ENCODE measurements at places on chromosomes 5 and 9.

DNA sequence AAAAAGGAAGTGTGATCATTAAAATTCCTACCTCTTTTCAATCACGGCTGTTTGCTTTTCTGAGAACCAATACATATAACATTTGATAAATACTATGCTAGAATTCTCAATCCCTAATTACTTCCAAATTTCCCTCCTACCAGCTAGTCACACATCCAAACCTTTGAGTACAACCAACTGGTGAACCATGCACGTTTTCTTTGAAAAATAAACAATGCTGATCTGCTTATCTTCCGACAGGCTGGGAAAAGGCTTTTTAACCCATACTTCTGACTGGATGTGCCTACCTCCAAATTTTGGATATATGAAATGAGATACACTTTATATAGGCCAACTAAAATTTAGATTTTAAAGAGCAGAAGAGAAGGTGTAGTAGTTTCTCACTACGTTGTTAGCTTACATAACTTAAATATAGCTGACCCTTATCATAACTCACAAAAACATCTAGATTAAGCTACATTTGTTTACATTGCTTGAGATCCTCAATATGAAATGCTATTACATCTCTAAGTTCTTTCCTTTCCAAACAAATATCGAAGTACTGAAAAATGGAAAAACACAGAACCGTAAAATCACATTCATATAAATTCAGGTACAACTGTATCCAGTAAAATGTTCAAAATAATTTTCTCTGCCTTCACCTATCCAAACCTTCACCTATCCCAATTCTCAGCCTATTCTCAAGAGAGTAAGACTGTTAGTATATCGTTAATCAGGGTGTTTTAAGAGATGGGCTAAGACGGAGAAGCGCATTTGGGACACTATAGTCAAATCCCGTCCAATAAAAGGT lies 2.1 kb downstream of the NR3C1 start:
- no peak for DNase-seq

- no peak for DNase-seq
Measured at GRCh38 chr5:5374009-5374715, 48.3 kb upstream of the ICE1 start.

DNA sequence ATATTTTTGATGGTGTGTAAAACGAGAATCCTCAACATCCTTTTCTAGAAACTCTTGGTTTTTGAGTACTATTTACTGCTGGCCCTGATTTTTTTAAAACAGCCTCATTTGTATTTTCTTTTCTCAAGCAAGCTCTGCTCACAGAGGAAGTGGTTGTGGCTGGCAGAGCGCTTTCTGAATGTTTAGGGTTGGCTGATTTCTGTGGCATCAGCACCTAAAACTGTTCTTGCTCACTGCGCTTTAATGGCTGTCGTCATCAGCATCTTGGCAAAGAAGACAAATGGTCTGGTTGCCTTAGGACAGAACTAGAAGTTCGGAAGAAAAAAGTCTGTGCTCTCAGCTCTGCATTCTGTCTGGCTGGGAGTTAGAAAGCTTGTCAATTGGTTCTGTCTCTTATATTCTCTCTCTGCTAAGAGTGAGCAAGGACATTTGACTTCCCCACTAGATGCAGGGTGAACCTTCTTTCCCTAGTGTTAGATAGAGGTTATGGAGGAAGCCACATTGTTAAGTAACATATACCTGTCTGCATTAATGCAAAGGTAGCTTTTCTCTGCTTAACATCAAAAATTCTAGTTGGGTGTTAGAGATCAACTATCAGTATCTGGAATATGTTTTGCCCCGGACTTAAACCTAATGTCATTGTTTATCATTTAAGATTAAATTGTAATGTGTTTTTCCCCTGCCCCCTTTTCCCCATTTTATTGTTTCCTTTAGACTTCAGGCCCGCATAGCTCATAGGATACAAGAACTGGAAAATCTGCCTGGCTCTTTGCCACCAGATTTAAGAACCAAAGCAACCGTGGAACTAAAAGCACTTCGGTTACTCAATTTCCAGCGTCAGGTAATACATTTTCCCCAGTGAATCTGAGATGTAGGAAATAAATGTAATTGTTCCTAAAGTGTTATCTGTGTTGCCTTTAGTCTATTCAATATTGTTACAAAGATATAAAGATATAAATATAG lies 39.0 kb downstream of the SMARCA2 start:
- peak; percentile 76 for DNase-seq

- no peak for DNase-seq
Measured at GRCh38 chr5:1101961-1102713, 9.7 kb downstream of the SLC12A7 start.

DNA sequence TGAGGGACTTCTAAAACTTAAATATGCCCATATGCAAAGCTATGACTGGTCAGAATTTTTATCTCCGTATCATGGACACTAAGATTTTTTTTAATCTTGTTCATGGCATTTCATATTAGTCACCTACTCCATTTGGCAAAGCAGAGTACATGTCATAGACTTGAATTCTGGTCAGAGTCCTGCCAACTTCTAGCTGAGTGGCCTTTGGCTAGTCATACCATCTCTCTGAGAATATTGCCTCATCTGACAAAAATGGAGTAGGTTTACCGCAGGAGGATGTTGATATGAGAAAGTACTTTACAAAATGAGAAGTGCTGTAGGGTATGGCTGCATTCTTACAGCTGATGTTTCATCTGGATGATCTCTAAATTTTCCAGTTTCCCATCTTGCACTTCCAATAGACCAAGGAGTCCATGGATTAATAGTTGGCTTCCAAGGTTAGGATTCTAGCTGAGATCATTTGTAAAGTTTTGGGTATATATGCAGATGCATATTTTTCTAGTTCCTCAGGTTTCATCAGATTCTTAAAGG lies 150.8 kb upstream of the NR3C1 start:
- DNase-seq, result no peak

- no peak for DNase-seq
Measured at GRCh38 chr5:92704590-92704989, 876.4 kb downstream of the NR2F1-AS1 start.

GRCh38 chr9:18146329-18146728 lies 327.6 kb upstream of the ADAMTSL1 start:
- no peak for DNase-seq

DNA sequence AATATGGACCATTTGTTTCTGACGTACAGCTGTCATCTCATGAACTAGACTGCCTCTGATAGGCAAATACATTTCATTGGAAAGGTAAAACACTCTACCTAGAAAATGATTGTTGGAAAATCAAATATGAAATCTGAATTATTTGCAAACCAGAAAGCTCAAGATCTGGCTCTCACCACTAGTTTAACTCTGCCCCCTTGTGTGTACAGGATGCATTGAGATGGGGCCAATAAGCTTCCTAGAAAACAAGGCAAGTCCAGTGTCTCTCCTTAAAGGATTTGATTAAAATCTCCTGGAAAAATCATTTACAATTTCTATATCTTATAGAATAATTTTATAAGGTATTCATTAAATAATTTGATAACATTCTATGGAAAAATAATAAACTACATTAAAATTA lies 311.9 kb upstream of the ANKH start:
- DNase-seq, result peak; percentile 6

DNA sequence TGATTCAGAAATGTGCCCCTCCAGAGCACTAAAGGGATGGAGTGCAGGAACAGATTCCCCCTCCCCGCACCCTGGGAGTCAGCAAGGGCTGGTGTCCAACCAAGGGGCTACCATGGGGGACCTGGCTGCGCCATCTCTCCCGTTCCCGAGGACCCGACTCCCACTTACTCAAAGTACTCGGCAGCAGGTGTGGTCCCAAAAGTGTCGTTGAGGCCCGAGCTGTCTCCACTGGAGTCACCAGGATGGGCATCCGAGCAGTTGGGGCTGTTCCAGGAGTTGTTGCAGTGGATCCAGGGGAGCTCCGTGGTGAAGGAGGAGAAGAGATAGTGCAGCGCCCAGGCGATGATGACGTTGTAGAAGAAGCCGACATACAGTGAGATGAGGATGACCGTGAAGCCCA lies 12.9 kb downstream of the SLC6A3 start:
- DNase-seq, result no peak

- no peak for DNase-seq
Measured at GRCh38 chr9:14318934-14319580, 5.1 kb upstream of the NFIB start.

GRCh38 chr5:144142139-144142823 lies 28.2 kb downstream of the YIPF5 start:
- DNase-seq, result peak; percentile 89

DNA sequence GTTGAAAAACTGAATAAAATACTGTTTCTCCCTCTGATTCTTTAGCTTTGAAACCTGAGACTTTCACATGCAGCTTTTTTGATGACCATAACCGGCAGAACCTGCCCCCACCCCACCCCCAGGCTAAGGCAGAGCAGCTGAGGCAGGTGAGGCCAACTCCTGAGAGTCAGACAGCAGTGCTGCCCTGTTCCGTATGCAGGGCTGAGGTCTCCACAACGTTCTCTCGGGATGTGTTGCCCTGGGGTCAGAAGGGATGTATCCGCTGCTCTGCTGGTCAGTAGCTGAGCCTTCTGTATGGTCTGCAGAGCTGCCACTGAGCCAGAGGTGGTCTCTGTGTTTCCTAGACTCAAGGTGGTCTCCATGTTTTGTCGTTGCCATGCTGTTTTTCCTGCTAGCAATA lies 190.5 kb downstream of the AOPEP start:
- no peak for DNase-seq

GRCh38 chr5:149367249-149367971 lies 9.6 kb downstream of the PCYOX1L start:
- no peak for DNase-seq

GRCh38 chr5:122083535-122083934 lies 5.5 kb upstream of the LOX start:
- no peak for DNase-seq

DNA sequence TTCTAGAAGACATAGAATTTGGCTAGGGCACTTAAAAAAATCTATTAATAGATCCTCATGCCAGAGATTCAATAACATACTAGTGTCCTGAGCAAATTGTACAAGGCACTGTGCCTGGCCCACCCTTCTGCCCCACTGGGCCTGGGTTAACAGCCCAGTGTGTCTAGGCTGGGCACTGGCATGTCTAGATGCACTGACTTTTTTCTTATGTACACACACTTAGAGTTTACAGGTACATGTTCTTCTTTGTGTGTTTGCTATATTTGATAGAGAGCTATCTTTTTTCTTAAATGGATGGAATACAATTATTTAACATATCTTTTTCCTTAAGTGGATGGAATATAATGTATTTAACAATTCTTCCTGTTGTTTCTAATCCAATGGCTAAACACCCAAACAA lies 241.5 kb downstream of the AUH start:
- DNase-seq, result no peak

- DNase-seq, result no peak
Measured at GRCh38 chr5:73230264-73231245, 57.6 kb downstream of the TMEM174 start.

DNA sequence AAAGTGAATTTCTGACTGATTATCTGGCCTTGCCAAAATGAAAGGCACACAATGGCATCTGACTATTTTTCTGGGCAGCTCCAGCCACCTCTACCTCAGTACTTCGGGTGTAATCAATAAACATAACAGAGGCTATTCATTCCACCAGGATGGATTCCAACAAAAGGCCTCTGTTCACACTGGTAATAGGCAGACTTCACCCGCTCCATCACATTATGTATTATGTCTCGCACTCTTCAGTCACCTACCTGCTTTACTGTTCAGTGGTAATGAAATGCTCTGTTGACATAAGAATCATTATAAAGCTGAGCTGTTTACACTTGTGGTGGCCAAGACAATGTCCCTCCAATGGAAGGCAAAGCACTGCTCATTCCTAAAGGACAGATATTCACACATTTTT lies 1333.7 kb upstream of the WWC1 start:
- DNase-seq, result no peak

GRCh38 chr5:135211791-135212190 lies 177.8 kb upstream of the PITX1 start:
- no peak for DNase-seq

DNA sequence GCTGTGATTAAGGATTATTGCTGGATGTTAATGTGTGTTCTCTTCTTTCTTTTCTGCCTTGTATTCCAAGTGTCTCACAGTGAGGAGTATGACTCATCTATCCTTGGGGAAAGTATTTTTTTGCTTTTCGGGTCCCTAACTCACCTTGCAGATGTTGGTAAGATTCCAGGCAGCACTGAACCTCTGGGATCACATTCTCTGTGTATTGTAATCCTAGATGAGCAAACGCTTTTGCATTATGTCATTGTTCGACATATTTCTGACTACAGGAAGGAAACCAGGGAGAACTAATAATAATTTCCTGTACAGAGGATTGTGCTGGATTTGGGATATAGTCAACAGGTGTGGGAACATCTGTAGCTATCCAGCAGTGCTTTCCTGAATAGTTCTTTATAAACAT lies 246.1 kb upstream of the TUT7 start:
- DNase-seq, result no peak

GRCh38 chr9:127535834-127536233 lies 76.2 kb upstream of the STXBP1 start:
- DNase-seq, result no peak

- no peak for DNase-seq
Measured at GRCh38 chr5:78593465-78593864, 55.1 kb downstream of the LHFPL2 start.

- DNase-seq, result no peak
Measured at GRCh38 chr9:129836311-129837007, 1.2 kb downstream of the USP20 start.

GRCh38 chr5:120803282-120803681 lies 339.2 kb downstream of the PRR16 start:
- no peak for DNase-seq

GRCh38 chr5:42026446-42026845 lies 101.4 kb downstream of the FBXO4 start:
- DNase-seq, result no peak

- no peak for DNase-seq
Measured at GRCh38 chr9:87080512-87081264, 133.4 kb upstream of the GAS1 start.

GRCh38 chr9:116935149-116935897 lies 248.2 kb downstream of the TRIM32 start:
- DNase-seq, result no peak

DNA sequence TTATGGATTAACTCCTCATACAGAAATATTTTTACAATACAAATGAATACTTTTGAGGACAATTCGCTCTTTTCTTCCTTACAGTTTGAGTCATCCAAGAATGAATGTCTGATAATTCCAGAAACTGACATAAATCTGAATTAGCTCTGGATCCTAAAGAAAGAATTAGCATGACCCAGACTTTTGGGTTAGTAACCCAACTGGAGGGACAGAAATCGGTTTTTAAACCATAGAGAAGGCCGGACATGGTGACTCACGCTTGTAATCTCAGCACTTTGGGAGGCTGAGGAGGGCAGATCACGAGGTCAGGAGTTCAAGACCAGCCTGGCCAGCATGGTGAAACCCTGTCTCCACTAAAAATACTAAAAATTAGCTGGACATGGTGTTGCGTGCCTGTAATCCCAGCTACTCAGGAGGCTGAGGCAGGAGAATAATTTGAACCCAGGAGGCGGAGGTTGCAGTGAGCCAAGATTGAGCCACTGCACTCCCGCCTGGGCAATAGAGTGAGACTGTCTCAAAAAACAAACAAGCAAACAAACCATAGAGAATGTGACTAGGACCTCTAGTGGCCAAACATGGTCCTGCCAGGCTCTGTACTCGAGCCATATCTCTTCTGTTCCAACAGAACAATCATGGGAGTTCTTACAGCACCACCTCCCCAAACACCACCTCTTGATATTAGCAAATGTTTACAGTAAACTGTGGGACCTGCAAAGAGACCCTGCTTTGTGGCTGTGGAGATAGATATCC lies 44.8 kb downstream of the LURAP1L start:
- DNase-seq, result no peak

Measured in spinal cord (tissue), 10 donors.